ENCODE measurements at places on chromosomes 4 and X. TPM values are rescaled to one million over a fixed set of nuclear protein-coding genes. Genes with fewer than 3 reads are reported as not detected.

DNA sequence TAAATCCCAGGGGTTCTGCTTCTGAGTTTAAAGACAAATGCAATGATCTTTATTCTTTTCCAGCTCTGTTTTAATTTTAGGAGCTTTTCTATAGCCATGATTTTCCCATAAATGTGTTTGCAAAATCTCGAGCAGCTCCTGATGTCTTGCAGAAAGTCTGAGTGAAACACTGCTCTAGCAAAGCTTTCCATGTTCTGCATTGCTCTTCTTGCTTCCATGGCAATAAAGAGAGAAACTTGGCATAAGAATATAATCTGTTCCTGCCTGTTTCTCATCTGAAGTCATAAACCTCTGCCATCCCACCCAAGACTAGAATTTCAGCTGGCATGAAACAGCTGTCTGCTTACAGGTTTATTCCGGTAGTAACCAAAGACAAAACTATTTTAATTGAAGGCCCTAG lies 254.5 kb downstream of the SPRY1 start:
- no peak for DNase-seq
- no peak overlapping the region for H3K27ac ChIP-seq
- peaks cover 23% of the 10 kb centered on the region for H3K4me1 ChIP-seq
- H3K27me3 ChIP-seq, result no peaks in the 10 kb centered on the region
- no peak overlapping the region for H3K4me3 ChIP-seq

The FRG2 gene
- not detected for polyA plus RNA-seq

The FREM3 gene
- not detected for polyA plus RNA-seq

GRCh38 chr4:113556382-113557134 lies 205.0 kb downstream of the CAMK2D start:
- no peaks in the 10 kb centered on the region for H3K36me3 ChIP-seq
- peak overlapping the region; percentile 65 for H3K4me3 ChIP-seq
- no peak for DNase-seq
- no peaks in the 10 kb centered on the region for H3K27me3 ChIP-seq

- no peak for DNase-seq
- H3K36me3 ChIP-seq, result no peaks in the 10 kb centered on the region
- H3K27ac ChIP-seq, result no peak overlapping the region
- no peak overlapping the region for H3K4me3 ChIP-seq
- H3K4me1 ChIP-seq, result no peaks in the 10 kb centered on the region
Observed at GRCh38 chr4:56513517-56513916, 7.9 kb downstream of the ARL9 start.

The SASH3 gene
- 89.4 TPM for polyA plus RNA-seq

DNA sequence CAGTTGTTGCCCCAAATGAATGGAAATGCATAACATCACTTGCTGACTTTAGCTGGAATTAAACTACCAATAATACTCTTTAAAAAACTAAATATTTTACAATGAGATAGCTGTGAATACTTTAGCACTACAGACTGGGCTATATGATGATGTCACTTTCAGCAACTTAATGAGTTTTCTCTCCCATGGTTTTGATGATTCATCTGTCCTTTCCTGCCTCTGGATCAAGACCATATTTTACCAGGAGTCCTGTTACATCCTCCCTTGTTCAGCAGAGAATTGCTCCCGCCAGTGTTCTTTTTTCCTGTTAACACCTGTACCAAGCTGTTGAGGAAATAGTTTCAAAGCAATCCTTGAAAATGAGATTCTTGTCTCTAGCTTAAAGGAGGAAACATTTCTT lies 543.0 kb downstream of the SPRY1 start:
- no peak for DNase-seq
- H3K27me3 ChIP-seq, result no peaks in the 10 kb centered on the region
- H3K4me3 ChIP-seq, result no peak overlapping the region
- no peaks in the 10 kb centered on the region for H3K4me1 ChIP-seq
- H3K36me3 ChIP-seq, result no peaks in the 10 kb centered on the region

All from naive B cell (primary cell).